ENCODE measurements at places on chromosomes 11 and 22.

DNA sequence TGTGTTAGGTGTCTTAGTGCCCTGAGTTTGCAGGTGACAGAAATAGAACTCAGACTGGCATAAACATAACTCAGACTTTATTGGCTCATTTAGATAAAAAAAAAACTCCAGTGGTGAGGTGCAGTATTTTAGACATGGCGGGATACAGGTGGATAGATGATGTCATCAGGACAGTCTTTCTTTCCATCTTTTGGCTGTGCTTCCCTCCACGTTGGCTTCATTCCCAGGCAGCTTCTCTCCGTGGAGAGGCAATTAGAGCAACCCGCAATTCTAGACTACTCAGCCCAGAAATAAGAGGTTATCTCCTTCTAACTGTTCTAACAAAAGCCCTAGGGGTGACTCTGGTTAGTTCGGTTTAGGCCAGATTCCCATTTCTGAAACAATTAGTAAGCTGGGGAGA, 40.5 kb downstream of the NCAM1 start:
- no peak for DNase-seq

DNA sequence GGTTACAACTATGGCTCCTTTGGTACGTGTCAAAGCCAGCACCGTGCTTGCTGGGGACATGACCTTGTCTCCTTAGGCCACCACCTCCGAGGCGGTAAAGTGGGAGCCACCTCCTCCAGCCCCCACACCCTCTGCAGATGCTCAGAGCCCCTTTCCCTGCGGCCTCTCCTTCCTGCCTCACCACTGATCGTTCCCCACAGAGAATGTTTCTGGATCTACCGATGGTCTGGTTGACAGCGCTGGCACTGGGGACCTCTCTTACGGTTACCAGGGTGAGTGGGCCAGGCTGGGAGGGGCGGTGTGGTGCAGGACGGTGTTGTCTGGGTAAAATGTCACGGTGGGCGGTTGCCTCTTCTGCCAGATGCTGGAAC, 8.9 kb downstream of the SIDT2 start:
- peak; percentile 14 for DNase-seq

GRCh38 chr22:30236875-30237274, 9.7 kb downstream of the LIF start:
- DNase-seq, result no peak

DNA sequence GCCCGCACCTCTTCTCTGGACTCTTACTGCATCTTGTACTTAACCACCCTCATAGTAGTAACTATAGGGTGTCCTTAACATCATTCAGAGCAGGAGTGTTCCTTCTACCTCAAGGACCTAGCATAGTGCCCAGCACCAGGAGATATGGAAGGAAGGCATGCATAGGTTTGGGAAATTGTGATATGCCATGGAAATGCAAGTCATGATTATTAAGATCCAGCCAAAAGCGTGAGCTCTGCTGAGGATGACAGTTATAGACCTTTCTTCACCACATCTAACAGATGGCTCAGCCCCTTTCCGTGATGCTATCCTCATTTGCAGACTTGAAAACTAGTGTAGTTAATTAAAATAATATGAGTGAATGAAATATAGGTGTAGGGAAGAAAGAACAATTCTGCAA, 746.1 kb downstream of the NTM start:
- DNase-seq, result no peak

- DNase-seq, result no peak
Measured at GRCh38 chr11:29019960-29020683, 911.9 kb downstream of the METTL15 start.

DNA sequence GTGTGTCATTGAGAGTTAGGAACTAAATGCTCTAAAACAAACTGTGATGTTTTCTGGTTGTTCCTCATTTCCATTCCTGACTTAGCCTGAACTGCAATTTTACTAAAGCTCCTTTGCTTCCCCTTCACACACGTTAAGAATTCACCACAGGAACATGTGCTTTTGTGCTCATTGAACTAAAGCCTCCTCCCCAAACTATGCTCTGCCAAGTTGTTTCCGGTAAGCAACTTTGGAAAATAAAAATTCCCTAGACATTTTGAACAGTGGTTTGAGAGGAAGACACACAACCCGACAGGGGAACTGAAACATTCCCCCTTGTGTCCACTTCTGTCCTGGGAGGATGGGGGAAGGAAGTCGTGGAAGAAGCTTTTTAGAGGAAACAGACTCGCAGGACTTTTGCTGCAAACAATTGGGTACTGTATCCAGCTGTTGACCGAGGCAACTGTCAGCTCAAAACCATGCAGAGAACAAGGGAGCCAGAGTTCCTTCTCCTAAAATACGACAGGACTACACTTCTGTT, 66.9 kb downstream of the GAB2 start:
- no peak for DNase-seq

- no peak for DNase-seq
Measured at GRCh38 chr11:120130991-120131760, 6.7 kb downstream of the TRIM29 start.

- DNase-seq, result no peak
Measured at GRCh38 chr11:10474551-10474950, 19.5 kb downstream of the AMPD3 start.

- no peak for DNase-seq
Measured at GRCh38 chr11:45713573-45713972, 48.2 kb upstream of the CHST1 start.

- no peak for DNase-seq
Measured at GRCh38 chr11:113317339-113317738, 3.0 kb downstream of the TTC12 start.

- DNase-seq, result no peak
Measured at GRCh38 chr11:1843098-1843473, 4.3 kb downstream of the TNNI2 start.

GRCh38 chr22:24518771-24519485, 23.8 kb downstream of the UPB1 start:
- no peak for DNase-seq

Measured in omental fat pad (tissue), 4 donors.